ENCODE measurements at places on chromosomes 4 and X.
A peak's percentile ranks its signal among the peaks of the same experiment; 100 is the strongest.

- peak; percentile 61 for DNase-seq
These were observed 55.2 kb downstream of the GAB1 start for GRCh38 chr4:143391895-143392294.

- no peak for DNase-seq
These were observed 85.2 kb downstream of the ADGRA3 start for GRCh38 chr4:22430626-22431025.

- DNase-seq = no peak
These were observed 616.2 kb downstream of the ANKRD50 start for GRCh38 chr4:124096290-124096689.

GRCh38 chrX:72466493-72466892, 106.2 kb downstream of the HDAC8 start:
- DNase-seq = no peak

DNA sequence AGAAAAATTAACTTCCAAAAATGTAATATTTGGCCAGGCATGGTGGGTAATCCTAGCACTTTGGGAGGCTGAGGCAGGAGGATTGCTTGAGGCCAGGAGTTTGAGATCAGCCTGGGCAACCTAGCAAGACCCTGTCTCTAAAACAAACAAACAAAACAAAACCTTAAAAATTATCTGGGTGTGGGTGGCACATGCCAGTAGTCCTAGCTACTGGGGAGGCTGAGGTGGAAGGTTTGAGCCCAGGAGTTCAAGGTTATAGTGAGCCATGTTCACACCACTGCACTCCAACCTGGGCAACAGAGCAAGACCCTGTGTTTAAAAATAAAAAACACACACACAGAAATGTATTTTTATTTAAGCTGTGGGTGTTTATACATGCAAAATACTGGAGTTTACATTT, 12.0 kb downstream of the FAM120C start:
- DNase-seq = no peak

DNA sequence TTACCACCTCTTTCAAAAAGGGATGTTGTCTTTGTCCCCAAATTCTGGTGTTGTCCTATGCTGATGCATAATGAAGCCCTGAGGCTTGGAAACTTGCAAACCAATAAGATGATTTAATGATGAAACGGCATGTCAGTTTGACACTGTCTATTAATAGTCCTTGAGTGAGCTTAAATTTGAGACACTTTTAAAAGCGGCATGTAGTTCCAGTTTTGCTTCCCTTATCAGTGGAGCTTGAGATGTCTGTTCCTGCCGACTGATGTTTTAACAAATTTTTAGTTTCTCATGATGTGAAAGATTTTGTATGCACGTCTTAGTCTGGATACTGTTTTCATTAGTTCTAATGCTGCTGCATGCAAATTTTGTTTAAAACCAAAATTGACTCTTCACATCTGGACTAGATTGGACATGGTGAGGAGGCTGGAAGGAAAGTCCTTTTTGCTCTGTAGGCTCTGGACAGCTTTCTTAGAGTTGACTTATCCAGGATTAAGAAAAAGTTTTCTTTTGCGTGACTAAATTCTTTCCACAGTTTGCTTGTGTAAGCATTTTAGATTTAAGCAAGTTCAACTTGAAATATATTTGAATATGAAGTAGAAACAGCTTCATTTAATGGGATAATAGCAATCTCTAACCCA, 11.7 kb downstream of the C1GALT1C1 start:
- no peak for DNase-seq

- no peak for DNase-seq
These were observed 760 bp downstream of the UGT8 start for GRCh38 chr4:114599231-114599902.

- no peak for DNase-seq
These were observed 403.1 kb downstream of the MID1IP1 start for GRCh38 chrX:39204353-39204752.

DNA sequence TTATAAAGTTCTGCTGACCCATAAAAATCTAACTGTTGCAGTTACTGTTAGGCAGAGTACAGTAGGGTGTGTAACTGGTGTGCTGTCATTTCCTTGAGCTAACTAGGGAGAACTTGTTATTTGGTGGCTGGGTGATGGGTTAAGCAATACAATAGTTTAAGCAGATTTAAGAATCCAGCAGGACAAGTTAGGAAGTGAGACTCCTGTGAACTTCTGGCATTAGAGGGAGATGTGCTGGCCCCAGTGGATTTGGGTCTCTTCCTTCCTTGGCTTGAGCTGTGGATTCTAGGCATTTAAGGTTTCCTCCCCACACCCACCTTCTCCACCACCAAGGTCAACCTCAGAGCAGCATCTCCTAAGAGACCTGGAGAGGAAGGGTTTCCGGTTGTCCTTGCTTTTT, 70.5 kb downstream of the CLCN5 start:
- no peak for DNase-seq

DNA sequence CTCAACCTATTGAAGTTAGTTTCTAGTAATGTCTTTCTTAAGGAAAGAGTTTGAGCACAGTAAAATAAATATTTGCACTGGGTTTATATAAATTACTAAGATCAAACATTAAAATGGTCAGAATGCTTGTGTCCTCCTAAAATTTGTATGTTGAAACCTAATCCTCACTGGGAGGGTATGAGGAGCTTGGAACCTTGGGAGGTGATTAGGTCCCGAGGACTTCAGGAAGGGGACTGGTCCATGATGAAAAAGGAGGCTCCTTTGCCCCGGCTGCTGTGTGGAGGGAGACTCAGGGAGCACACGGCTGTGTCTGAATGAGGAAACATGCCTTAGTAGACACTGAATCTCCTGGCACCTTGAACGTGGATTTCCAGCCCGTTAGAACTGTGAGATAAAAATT, 221.9 kb downstream of the TENM3 start:
- DNase-seq = no peak

- no peak for DNase-seq
These were observed 335.9 kb upstream of the AR start for GRCh38 chrX:67207912-67208311.

DNA sequence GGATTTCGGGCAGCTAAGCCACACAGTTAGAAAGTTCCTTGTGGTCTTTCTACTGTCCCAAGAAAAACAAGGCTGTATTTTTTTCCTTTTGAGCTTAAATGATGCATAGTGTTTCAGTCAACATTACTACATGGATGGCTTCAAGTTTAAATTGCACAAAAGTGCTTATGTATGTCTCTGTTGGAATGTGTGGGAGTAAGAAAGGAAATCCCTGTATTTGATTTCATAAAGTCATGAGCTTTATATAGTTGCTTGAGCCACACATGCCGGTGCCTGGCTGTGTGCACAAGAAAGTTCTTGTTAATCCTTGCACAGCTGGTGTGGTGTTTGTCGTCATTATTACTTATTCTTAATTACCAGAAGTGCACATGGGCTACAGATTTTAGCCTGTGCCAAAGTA, 262.2 kb downstream of the ARHGAP10 start:
- no peak for DNase-seq

- DNase-seq = peak; percentile 46
These were observed 153.3 kb downstream of the PRDM5 start for GRCh38 chr4:120769227-120769626.

- no peak for DNase-seq
These were observed 55.3 kb downstream of the RAPGEF2 start for GRCh38 chr4:159158083-159158617.

DNA sequence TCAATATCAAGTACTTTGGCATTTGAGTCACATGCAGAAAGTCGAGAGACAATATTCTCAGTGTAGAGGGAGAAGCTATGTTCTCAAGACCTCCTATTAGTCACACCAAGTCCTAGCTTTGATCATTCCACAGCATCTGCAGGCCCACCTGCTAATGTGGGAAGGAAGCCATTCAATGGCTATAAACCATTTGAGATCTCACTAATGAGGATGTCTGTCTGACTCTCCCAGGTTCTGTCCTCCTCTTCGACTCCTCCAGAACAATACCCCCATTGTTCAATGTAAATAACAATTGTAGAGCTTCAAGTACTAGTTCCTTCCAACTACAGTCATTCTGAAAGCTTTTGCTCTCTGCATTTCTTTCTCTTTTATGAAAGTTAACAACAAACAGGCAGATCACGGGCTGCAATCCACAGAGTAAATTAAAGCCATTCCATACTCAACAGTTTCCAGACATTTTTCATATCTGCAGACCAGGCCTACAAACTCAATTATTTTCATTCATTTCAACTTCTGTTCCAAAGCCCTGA, 140.2 kb upstream of the EDNRA start:
- no peak for DNase-seq

DNA sequence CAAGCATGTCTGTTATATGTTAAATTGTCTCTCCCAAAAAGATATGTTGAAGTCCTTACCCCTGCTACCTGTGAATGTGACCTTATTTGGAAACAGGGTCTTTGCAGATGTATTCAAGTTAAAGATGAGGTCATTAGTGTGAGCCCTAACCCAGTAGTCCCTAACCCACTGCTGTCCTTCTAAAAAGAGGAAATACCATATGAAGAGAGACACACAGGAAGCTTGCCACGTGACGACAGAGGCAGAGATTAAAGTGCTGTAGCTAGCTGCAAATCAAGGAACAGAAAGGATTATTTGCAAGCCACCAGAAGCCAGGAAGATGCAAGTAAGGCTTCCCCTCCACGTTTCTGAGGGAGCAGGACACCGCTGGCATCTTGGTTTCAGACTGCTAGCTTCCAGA, 150.1 kb downstream of the HNRNPD start:
- no peak for DNase-seq

GRCh38 chr4:13656569-13657405, 29.3 kb upstream of the BOD1L1 start:
- no peak for DNase-seq

- DNase-seq = no peak
These were observed 88.9 kb downstream of the ZNF674 start for GRCh38 chrX:46456125-46456922.

DNA sequence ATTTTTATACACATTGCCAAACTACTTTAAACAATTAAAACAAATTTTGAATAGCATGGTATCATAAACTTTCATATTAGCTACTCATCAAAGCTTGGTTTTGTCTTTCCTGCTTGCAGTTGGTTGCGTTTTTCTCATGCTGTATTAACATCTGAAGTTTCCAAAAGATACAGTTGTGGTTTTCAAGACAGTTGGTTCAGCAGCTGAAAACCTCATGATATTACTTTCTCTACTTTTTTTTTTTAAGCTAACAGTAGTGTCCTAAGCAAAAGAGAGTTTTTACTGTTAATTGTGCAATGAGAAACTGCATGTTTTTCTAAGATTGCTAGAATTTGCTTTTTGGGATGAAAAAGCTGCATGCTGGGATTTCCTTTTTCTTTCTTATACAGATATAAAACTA, 15.2 kb downstream of the RUFY3 start:
- DNase-seq = no peak

DNA sequence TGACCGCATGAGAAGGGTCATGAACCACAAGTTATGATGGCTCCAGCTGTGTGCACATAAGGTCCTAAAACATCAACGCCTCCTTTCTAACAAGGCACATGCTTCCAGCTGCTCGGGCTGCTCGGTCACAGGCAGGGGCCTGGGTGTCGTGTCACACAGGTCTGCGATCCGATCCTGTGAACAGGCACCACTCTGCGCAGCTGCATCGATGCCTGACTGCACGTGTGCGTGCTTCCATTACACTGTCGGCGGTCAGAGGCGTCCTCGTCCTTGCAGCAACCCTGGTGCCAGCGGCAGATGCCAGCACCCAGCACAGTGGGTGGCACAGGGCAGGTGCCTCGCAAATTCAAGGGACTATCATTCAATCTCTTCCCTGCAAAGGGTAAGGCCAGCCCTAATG, 23.9 kb downstream of the ZFYVE28 start:
- DNase-seq = no peak

GRCh38 chr4:18536428-18536827, 514.9 kb upstream of the LCORL start:
- DNase-seq = no peak

Measured in fibroblast of skin of left biceps (primary cell).